Suprapubic skin (tissue), 4 donors: ENCODE measurements at places on chromosomes 2 and 18. TPM values are rescaled to one million over a fixed set of nuclear protein-coding genes. Genes with fewer than 3 reads are reported as not detected.

POTEI gene
- not detected for total RNA-seq

- H3K27me3 ChIP-seq = peaks cover 2% of the 10 kb centered on the region
- H3K27ac ChIP-seq = no peak overlapping the region
- H3K4me3 ChIP-seq = no peak overlapping the region
- H3K36me3 ChIP-seq = no peaks in the 10 kb centered on the region
- peaks cover 8% of the 10 kb centered on the region for H3K4me1 ChIP-seq
These were observed 68.1 kb upstream of the CSRNP3 start for GRCh38 chr2:165401285-165401852.

DNA sequence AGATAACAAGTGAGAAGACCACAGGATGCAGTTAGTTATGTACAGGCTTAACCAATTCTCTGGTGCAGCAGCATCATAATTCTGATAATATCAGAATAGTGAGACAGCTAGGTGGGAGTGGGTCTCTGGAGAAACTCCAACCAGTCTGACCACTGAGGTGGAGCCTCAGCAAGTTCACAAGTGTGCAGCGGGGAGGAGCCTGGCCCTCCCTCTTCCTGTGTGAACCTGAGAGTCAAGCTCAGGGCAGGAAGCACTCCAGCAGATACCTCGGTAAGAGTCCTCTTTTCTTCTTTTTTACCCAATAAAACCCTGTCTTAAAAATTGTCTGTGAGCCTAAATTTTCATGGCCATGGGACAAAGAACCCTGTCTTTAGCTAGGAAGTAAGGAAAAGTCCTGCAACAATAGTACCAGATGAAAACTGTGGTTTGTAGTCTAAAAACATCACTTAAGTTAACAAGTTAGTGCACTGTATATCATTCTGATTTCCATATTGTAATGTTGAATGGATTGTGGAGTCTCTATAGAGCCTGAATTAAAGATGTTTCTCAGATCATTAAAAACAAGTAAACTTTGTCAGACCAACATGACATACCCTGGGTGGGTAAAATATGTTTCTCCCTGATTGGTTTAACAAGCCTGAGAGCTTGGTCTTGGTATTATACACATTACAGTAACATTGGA, 370.8 kb downstream of the TMEM182 start:
- no peaks in the 10 kb centered on the region for H3K27me3 ChIP-seq
- H3K4me1 ChIP-seq = no peaks in the 10 kb centered on the region

MDH1B gene
- total RNA-seq = 2.0 TPM

GRCh38 chr2:231146665-231147064, 21.8 kb upstream of the HTR2B start:
- no peak overlapping the region for H3K27ac ChIP-seq
- no peak for DNase-seq
- no peak overlapping the region for H3K4me3 ChIP-seq
- peaks cover 25% of the 10 kb centered on the region for H3K36me3 ChIP-seq

DNA sequence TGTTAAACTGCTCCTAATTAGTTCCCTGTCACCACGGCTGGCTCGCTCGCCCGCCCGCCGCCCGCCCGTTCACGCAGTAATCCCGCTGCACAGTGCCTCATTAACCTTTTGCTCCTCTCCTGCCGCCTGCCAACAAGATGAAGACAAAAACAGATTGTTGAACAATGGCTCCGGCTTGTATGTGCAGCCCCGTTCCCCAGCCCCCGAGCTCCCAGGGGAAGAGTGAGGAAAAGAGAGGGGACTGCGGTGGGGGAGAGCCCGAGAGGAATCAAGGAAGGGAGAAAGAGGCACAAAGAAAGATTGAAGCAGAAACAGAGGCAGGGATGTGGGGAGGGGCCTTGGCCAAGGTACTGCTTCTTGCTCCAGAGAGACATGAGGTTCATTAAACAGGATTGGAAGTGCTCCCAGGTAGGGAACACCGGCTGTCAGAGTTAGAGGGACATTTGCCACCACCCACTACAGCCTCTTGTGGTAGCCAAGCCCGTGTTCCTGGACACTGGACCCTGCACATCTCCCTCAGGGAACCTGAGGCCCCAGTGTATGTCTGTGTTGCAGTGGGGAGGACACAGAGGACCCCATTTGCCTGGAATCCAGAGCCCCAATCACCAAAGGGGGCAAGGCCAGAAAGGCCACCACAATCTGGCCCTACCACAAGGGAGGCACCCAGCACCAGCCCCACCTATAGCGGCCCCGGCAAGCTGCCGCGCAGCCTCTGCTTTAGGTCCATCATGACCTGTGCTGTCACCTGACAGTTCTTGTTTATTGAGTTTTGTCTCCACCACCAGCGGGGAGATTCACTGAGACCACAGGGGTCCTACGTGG, 38.1 kb downstream of the EMX1 start:
- no peaks in the 10 kb centered on the region for H3K4me1 ChIP-seq
- no peak overlapping the region for H3K4me3 ChIP-seq
- H3K27me3 ChIP-seq = no peaks in the 10 kb centered on the region
- H3K36me3 ChIP-seq = peaks cover 6% of the 10 kb centered on the region
- H3K27ac ChIP-seq = no peak overlapping the region

DNA sequence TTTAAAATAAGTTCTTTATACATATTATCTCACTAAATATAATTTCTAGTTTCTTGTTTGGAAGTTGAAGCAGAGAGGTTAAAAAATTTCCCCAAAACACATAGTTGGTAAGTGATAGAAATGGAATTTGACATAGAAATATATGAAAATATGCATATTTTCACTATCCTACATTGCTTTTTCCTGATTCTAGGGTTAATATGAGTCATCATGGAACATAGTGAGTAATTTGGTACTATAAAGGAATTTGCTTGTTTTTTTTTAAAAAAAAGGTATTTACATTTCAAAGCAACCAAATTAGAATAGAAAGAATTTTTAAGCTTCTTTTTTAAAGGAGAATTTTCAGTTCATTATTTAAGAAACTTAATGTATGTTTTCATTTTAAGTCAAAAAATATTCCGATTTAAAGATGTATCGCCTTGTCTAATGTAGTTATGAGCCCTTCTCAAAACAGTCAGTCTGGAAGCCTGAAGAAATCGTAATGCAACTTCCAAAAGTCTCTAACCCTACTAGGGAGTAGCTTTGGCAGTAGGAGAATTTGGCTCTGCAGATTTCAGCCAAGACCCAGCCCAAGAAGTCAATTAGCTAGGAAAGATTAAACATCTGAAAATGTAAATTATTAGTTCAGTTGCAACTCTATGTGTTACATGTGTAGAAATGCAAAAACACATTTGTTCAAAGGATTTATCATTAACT, 147.3 kb downstream of the RDH14 start:
- no peak for DNase-seq
- H3K4me3 ChIP-seq = no peak overlapping the region
- H3K4me1 ChIP-seq = no peaks in the 10 kb centered on the region
- no peak overlapping the region for H3K27ac ChIP-seq
- H3K36me3 ChIP-seq = no peaks in the 10 kb centered on the region
- H3K27me3 ChIP-seq = no peaks in the 10 kb centered on the region

- no peak for DNase-seq
- no peak overlapping the region for H3K27ac ChIP-seq
- H3K36me3 ChIP-seq = no peaks in the 10 kb centered on the region
- H3K27me3 ChIP-seq = no peaks in the 10 kb centered on the region
These were observed 114.0 kb upstream of the RND3 start for GRCh38 chr2:150601280-150602038.
